ENCODE measurements at places on chromosomes 12 and 14.

DNA sequence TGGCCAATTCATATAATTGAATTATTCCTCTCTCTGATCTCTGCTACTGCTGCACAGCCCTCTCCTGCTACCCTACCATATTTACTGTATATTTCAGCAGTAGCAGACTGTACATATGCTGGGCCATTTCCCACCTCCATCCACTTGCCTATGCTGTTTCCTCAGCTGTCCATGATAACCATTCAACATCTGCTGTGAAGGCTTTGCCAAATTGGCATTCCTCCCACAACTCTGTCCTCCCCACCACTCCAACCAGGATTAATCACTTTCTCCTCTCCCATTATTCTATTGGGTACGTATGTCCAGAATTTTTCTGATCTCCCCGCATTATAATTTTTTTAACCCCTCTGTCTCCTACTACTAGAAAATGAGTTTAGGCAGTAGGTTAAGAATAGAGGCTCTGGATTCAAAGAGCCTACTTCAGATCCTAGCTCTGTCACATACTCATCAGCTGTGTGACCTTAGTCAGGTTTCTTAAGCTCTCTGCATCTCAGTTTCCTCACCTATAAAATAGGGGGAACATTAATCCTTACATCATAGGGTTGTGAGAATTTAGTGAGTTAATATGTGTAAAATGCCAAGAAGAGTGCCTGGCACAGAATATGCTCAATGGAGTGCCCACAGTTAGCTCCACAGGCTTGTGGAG, 123.3 kb downstream of the KICS2 start:
- DNase-seq: no peak

- peak; percentile 3 for DNase-seq
Observed at GRCh38 chr12:117671734-117672133, 297.1 kb downstream of the KSR2 start.

- peak; percentile 24 for DNase-seq
Observed at GRCh38 chr12:27549801-27550652, 26.0 kb downstream of the PPFIBP1 start.

GRCh38 chr12:53645165-53645564, 19.0 kb upstream of the ATF7 start:
- no peak for DNase-seq

DNA sequence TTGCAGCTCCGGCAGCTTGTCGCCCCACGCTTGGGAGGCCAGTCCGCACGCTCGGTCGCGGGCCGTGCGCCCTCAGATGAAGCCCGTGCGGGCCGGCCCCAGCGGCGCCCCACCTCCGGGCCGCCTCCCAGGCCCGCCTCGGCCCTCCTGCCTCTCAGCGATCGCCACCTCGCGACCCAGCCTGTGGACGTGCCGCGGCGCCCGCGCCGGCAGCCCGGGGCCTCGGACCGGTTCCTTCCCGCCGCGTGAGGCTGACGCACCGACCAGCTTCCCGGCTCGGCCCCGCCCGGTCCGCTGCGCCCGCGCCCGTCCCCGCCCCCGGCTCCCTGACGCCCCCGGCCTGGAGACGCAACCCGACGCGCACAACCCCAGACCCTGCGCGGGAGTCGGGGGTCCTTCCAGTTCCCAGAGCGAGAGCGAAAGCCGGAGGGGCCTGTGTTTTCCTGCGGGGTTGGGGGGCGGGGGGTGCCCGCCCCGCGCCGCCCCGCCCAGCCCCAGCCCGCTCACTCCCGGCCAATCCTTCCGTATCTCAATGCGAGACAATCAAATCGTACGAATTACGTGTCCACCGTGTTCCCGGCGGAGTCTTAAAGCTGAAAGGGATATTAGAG, at the start of gene ERO1A:
TSS of gene ERO1A (minus strand) at position 78 of the 611 bp plus-strand sequence. CDS start at position 1, 77 bp downstream.
- peak; percentile 46 for DNase-seq

- no peak for DNase-seq
Observed at GRCh38 chr12:26621932-26622331, 211.1 kb downstream of the ITPR2 start.

DNA sequence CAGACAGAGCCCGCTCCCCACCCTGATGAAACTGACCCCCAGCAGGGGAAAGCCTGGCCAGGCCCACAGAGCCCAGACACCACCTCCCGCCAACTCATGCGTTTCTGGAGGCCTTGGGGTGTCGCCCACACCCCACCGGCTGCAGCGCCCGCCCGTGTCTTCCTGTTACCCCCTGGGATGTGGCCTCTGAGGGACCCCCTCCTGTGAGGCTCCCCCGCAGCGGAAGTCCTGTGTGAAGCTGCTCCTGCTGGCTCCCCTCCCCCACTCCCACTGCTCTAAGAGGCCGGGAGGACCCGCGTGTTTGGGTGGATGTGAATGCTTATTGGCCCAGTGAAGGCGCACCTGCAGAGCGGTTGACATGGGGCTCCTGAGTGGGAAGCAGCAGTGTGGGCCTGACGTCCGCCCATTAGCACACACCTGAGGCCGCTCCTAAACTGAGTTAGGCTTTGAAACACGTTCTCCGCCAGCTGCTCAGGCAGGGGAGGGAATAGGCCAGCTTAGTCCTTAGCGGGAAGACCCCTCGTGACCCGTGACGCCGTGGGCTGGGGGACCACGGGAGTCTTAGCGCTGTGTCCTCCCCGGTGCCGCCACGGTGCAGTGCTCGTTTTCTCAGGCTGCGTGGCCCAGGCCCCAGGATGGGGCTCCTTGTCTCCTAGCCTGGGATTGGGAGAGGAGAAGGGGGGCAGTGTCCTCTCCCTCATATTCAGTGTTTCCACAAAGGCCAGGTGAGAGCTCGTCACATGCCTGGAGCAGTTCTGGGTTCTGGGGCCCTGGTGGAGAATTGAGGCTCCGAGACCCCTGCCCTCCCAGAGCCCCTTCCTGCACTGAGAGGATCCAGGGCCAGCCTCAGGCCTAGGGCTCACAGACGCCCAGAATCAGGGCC, 323.4 kb upstream of the SFSWAP start:
- DNase-seq: no peak

- no peak for DNase-seq
Observed at GRCh38 chr12:96236221-96236822, 42.1 kb downstream of the ELK3 start.

DNA sequence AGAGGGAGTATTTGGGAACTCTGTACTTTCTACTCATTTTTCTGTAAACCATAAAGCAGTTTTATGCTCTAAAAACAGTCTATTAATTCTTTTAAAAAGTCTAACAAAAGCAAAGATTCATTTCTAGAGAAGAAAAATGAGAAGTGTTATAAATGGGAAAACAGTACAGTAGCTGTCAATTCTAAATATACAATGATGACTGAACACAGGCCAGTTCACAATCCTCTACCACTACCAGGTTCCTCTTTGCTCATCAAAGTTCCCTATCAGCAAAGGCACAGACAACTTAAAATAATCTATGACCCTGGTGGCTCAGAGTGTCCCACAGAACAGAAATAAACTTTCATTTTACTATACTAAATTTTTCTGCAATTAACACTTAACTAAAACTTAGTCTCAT, 12.5 kb downstream of the NAA25 start:
- DNase-seq: no peak

DNA sequence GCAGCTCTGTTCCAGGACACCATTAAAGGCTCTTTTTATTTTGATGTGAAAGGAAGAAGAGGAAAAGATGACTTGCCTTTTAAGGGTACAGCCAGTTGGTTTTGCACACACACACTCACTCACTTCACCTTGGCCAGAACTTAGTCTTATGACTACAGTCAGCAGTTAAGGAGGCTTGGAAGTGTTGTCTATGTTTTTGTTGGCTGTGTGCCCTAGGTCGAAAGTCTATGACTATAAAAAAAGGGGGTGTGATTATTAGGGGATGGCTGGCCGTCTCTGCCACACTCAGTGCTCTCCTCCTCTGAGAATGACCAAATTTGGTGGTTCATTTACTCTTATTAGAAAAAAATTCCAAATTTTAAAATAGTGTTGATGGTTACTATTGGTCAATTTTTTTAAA, 139.5 kb upstream of the OTX2 start:
- DNase-seq: no peak

DNA sequence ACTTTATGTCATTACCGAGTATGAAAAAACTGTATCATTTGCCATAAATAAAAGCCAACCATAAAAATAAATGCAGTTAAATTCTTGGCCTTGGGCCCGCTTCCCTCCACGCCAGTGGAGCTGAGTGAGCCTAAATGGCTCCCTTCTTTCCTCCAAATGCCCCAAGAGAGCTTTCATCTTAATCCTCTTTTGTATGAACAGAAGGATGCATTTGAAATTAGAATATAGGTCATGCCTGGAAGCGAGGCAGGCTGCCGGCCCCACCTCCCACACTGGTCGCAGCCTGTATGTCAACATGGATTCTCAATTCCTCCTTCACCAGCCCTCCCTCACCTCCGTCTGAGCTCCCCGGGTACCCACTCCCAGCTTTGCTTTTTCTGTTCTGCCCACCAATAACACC, 245.7 kb downstream of the SLC15A4 start:
- DNase-seq: no peak

- DNase-seq: no peak
Observed at GRCh38 chr12:84877340-84877739, 35.3 kb downstream of the SLC6A15 start.

- DNase-seq: peak; percentile 37
Observed at GRCh38 chr12:230925-231671, 17.1 kb upstream of the SLC6A12 start.

- no peak for DNase-seq
Observed at GRCh38 chr12:52147964-52148463, 43.8 kb downstream of the KRT80 start.

- no peak for DNase-seq
Observed at GRCh38 chr14:30069536-30069935, 141.9 kb upstream of the PRKD1 start.

DNA sequence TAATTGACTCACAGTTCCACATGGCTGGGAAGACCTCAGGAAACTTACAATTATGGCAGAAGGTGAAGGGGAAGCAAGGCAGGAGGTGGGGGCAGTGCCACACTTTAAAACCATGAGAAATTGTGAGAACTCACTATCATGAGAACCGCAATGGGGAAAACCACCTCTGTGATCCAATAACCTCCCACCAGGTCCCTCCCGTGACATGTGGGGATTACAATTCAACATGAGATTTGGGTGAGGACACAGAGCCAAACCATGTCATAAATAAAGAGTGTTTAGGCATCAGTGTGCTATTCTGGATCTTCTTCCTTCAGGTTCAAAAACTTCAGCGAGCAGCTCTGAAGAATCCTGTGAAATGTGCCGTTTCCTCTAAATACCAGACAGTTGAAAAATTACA, 9.7 kb downstream of the DDX47 start:
- DNase-seq: no peak

DNA sequence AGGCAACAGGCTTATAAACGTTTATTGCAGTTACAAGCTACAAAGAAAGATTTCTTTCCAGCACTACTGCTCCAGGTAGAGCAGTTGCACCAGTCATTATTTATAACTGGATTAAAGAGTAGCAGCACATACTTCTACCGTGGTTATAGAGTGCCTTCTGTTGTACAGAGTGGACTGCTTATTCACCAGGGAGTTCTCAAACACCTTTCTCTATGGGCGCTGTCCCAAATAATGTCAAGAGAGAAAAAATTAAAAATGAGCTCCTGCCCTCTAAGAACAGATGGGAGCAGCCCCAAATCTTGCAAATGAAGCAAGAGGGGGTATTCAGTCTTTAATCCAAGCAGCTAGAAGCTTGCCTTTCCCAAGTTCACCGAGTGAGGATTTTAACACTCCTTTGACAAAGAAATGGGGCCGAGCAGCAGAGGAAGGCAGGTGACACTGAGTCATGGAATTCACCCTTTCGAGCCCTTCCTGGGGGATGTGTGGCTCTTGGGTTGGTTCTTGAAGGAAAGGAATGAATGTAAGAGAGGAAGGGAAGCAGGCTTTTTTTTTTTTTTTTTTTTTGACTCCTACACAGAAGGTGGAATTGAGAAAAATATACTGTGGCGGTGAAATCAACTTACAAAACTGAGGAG, 181.2 kb downstream of the PRKCH start:
- no peak for DNase-seq

DNA sequence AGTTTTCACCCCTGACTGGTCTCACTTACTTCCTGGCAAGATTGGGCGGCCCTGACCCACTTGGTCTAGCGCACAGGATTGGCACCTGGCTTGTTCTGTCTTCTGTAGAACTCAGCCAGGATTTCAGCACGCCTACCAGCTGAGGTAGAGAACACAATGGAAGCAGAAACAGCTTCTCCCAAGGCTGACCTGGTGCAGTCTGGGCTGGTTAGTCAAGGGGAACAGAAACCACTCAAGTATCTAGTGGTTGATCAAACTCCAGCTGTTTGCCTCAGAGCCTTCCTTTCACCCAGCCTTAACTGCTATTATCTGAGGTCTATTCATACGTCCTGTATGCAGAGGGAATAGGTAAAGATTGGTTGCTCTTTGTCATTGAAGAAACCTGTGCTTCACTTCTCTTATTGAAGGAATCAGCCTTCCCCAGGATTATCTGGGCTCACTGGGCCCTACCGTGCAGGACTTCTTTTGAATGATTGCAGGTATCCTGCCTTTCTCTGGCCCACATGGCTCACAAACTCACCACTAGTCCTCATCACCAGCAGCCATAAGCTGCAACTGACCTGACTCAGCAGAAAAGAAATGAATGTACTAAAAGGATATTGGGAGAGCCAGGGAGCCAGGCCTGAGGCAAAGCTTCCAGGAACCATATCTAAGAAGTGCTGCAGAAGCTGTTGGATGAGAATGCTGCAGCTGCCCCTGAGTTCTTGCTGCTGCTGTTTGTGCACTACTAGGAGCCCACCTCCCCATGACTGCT, 2.5 kb upstream of the PLEKHD1 start:
- DNase-seq: no peak

GRCh38 chr12:79834712-79835376, 100.1 kb downstream of the PPP1R12A start:
- no peak for DNase-seq

DNA sequence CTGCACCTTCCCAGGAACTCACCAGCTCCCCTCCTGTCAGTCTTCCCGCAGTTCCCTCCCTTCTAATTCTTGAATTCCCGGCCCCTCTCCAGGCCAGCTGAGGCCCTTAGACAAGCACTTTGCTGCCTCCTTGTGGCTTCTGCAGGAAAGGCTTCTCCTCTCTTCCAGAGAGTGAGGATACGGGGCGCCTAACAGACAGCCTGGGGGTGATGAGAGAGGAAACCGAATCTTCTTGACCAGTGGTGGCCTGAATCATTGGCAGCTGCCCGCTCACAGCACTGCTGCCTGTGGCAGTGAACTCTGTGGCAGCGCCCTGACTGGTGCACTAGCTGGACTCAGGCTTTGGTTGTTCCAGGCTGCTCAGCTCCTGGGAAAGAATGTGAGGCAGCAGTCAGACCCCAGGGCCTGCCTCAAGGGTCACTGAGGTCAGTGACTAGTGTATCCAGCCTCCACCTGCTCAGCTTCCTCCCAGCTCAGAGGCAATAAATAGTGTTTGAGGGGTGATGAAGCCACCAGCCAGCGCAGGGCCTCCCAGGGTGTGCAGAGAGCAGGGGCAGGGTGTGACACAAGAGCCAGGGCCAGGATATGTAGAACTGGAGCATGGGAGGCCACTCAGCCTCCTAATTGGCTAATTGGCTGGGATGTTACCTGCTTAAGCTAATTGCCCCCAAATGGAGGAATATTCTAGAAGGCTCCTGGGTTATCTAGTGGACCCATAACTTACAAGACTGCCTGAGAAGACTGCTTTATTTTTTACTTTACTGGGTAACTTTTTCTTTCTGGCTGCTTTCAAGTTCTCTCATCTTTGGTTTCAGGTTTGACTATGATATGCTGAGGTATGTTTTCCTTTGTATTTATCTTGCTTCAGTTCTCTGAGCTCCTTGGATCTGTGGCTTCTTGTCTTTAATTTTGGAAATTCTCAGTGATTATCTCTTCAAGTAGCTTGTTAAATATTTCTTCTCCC, 12.9 kb upstream of the MCRS1 start:
- DNase-seq: peak; percentile 61

GRCh38 chr12:2698566-2698965, 96.2 kb upstream of the FKBP4 start:
- no peak for DNase-seq

GRCh38 chr12:58007875-58008274, 66.5 kb downstream of the ATP23 start:
- DNase-seq: no peak

All from hippocampal formation (tissue), 2 donors.